ENCODE measurements at places on chromosomes 6 and 20.

GRCh38 chr6:16849988-16850680 is 88.9 kb upstream of the ATXN1 start:
- no peak for DNase-seq

GRCh38 chr6:26322645-26323482 is 42.1 kb upstream of the BTN3A2 start:
- peak; percentile 47 for DNase-seq

DNA sequence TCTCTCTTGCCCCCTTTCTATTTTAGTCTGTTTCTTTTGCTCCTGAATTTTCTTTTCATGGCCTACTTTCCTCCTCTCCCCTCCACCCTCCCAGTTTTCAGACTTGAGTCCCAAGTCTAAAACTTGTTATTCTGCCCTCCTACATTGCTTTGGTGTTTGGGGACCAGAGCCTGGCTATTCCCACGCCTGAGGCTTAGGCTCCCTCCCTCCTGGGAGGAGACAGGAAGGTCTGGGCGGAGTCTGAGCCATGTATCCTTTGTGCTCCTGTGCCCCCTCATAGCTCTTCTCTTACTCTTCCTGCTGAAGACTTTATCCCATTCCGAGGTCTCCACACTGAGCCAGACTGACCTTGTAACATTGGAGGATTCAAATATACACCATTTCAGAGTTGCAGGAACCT is 69.5 kb downstream of the DAAM2 start:
- DNase-seq = no peak

GRCh38 chr20:33584976-33585375 is 77.2 kb upstream of the C20orf144 start:
- no peak for DNase-seq

DNA sequence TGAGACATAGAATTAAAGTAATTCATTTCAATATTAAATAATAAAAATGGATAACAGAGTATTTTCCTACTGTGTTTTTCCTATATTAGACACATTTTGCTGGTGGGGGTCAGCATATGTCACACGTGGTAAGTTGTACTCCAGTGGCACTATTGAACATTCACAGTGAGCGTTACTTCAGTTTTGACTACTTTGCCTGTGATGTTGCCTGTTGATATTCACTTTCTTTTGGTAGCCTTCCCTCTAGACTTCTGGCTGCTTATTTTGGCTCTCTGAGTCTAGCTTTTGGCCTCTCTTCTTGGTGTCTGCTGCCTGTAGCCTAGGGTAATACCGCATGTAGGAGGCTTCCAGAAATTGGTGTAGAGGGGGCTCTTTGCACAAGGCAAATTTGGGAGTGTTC is 64.4 kb upstream of the TFB1M start:
- DNase-seq = no peak

DNA sequence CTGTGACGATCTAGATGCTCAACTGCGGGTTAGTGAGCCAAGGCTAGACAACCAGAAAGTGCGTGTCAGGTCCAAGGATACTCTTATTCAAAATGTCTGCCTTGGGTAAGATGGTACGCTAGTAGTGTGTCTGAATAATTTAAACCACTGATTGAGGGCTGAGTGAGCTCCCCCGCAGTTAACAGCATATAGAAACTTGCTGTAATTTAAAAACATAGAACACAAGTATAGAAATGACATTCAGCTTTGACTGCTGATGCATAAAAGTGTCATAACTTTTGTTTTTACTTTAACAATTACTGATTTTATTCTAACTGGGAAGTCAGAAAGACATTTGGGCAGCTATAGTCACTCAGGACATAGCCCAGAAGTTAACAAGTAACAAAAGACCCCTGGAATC is 45.6 kb upstream of the SLC22A1 start:
- no peak for DNase-seq

- no peak for DNase-seq
Measured at GRCh38 chr6:136012198-136012887, 160.8 kb downstream of the PDE7B start.

DNA sequence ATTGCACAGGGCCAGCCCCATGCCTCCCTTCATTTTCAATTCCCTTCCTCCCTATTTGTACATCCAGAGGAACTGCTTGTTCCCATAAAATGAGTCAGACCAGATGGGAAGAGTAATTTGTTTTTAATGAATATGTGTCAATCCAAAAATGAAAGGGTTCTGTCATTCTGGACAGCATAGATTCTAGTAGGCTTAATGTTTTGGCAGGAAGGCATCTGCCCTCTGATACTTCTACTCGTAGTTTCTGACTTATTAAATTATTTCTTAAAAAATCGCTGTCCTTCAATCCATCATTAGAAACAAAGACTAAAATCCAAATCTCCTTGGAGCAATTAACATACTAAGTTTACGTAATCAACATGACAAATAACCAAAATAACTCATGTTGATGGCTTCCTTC is 665.5 kb downstream of the TENT5A start:
- DNase-seq = no peak

DNA sequence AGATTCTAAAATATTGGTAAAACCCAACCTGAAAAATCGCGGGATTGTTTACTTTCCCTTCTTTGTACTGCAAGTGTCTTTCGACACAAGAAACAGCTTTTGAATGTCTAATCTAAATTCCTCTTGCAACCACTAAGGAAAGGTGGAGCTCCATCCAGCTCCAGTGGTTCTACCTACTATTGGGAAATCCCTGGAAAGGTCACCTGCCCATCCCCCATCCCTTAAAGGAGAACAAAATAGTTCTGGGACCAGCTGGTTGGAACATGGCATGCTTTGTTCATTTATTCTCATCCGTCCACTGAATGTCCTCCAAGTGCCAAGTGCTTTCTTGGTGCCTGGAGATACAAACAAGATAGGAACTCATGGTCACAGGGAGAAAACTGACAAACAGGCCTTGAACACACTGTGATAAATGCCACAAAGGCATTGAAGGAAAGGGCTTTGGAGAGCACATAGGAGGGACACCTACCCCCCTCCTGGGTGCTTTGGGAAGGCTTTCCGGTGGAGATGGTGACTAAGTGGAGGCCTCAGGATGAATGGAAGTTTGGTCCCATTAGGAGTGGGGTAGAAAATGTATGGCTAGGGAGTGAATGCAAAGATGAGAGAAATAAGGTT is 2.3 kb upstream of the CITED2 start:
- DNase-seq = no peak
